Right lung (tissue), 10 donors: ENCODE measurements at places on chromosomes 4 and X. TPM values are rescaled to one million over a fixed set of nuclear protein-coding genes. Genes with fewer than 3 reads are reported as not detected.

CENPU gene
- polyA plus RNA-seq, result 51.5 TPM

GRCh38 chr4:52628543-52628942, 30.6 kb downstream of the USP46 start:
- no peak for DNase-seq

GRCh38 chrX:320126-320783, 1.7 kb upstream of the GTPBP6 start:
- DNase-seq, result no peak

TMEM271 gene
- not detected for polyA plus RNA-seq

CT45A1 gene
- polyA plus RNA-seq, result 6.7 TPM
